Activated CD4-positive, alpha-beta memory T cell treated with anti-CD3 and anti-CD28 coated beads, Interleukin-2, amount 10 ng/mL, durations not matched to agents 7 days and 5 days (primary cell): ENCODE measurements at places on chromosomes 5 and 9.
A peak's percentile ranks its signal among the peaks of the same experiment; 100 is the strongest.

- no peak for DNase-seq
These were observed 3.2 kb upstream of the DBN1 start for GRCh38 chr5:177476531-177477233.

DNA sequence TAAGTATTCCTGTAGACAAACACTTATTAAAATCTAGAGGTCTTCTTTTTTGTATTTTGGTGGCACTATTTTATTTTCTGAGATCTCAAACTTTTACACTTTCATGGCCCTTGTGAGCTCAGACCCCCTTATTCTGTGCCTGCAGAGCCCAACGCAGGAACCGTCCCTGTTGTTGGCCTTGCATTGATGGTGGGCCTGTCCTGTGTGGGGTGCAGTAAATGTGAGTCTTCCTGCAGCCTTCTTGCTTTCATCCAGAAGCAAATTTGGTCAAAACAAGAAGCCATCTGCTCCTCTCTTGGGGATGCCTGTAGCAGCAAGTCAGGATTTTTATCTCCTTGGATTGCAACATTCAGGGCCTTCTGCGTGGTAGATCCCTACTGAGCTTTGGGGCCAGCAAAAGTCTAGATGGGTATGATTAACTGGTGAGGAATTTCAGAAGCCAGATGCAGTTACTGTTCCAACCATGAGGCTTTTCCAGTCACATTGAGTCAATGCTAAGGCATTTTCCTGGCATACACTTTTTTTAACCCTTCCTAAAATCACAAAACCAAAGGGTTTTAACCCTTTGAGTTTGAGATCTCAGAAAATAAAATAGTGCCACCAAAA is 31.7 kb downstream of the BASP1 start:
- DNase-seq: no peak

- peak; percentile 20 for DNase-seq
These were observed 15.9 kb upstream of the SYNPO start for GRCh38 chr5:150624334-150625163.

- no peak for DNase-seq
These were observed 24.8 kb upstream of the IL6ST start for GRCh38 chr5:56019306-56020272.

GRCh38 chr9:130755377-130756007 is 61.9 kb downstream of the EXOSC2 start:
- no peak for DNase-seq

GRCh38 chr9:80285326-80285725 is 713.6 kb downstream of the TLE4 start:
- no peak for DNase-seq

GRCh38 chr5:79122973-79123372 is 11.4 kb downstream of the BHMT start:
- DNase-seq: no peak

GRCh38 chr9:114880291-114880745 is 50.1 kb downstream of the TNFSF8 start:
- DNase-seq: no peak

- DNase-seq: no peak
These were observed 5.5 kb downstream of the CSNK1G3 start for GRCh38 chr5:123517476-123517875.

DNA sequence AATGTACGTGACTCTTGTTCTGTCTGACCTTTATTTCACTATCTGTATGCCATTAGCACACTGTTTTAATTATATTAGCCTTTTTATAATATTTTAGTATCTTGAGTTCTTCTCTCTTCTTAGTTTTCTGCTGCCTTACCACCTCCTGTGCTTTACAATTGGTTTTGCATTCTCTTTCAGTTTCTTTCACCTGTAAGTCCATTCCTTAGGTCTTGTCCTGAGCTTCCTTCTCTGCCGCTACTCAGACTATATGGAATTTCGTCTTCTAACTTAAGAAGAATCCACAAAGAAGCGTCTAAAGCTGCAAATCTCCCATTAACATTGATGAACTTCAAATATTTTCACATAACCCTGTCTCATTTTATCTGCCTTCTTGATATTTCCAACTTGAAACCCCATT is 642.9 kb downstream of the MAT2B start:
- DNase-seq: no peak

- no peak for DNase-seq
These were observed 85.1 kb upstream of the GRHPR start for GRCh38 chr9:37337301-37337890.

- peak; percentile 25 for DNase-seq
These were observed 1.7 kb upstream of the AGTPBP1 start for GRCh38 chr9:85743275-85744128.

GRCh38 chr9:14246951-14247350 is 67.0 kb downstream of the NFIB start:
- DNase-seq: no peak

DNA sequence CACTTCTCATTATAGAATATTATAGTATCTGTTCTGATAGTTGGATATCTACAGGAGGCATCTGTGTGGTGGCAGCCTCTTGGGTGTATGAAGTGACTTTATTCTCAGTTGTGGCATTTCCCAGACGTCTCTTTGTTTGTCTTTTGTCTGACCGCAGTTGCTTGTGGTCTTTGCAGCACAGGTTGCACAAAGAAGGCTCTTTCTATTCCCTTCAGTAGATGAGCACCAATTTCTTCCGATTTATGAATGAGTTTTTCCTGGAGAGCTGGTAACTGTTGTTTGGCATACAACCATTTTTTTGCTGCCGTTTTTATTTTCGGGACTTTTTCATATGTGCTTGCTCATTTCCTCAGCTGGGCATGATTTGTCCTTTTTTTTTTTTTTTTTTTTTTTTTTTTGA is 56.4 kb upstream of the MYO10 start:
- DNase-seq: no peak

GRCh38 chr9:121499427-121500164 is at the start of gene GGTA1:
TSS of gene GGTA1 (minus strand) at chr9:121499844. CDS start at chr9:121467922, 31,922 bp downstream.
- no peak for DNase-seq

DNA sequence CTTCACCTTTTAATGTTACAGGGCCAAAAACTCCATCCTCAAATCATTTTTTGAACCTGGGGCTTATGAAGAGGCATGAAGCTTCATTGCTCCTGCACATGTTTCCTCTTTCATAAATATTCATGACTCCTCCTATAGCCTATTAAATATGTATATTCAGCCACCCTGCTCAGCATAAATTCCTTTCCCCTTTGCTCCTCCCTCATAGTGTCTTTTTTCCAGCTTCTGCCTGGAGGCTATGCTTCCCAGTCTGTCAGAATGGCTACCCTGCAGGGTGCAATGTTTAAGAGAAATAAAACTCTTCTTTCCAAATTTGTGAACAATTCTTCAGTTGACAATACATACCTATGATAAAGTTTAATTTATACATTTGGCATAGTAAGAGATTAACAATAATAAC is 1082.9 kb upstream of the CDH18 start:
- DNase-seq: no peak

DNA sequence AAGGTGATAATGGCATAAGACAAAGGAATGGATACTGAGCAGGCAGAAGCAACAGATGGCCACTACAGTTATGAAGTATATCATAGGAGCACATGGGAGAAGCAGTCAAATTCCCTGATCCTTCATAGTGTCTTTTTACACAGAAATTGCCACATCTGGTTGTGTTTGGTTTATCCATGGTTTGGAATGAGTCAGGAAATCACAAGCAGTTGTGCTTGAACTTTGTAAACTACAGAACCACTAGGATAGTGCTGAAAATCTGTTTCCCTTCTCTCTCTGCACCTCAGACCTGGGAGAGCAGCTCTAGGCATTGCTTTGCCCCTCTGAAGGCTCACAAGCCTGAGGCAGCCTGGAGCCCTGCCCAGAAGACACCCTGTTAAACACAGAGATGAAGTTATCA is 134.0 kb downstream of the DMRT2 start:
- DNase-seq: no peak

DNA sequence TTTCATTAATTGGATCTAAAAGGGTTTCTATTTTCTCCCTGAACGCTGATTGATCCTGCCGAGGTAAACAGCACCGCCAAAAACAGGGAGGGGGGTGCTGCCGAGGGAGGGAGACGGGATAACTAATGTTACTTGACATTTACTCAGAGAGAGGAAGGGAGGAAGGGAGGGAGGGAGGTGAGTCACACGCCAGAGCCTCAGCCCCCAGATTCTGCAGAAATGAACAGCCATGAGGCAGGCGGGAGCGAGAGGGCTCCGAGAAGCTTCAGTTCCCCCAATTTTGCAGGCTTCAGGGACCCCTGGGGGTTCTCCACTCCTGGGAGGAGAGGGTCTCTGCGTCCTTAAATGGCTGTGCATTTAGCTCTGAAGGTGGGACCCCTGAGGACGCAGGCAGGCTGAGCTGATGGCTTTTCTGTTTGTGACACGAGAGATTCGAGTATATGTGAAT is 59.1 kb upstream of the IER5L start:
- DNase-seq: peak; percentile 43

DNA sequence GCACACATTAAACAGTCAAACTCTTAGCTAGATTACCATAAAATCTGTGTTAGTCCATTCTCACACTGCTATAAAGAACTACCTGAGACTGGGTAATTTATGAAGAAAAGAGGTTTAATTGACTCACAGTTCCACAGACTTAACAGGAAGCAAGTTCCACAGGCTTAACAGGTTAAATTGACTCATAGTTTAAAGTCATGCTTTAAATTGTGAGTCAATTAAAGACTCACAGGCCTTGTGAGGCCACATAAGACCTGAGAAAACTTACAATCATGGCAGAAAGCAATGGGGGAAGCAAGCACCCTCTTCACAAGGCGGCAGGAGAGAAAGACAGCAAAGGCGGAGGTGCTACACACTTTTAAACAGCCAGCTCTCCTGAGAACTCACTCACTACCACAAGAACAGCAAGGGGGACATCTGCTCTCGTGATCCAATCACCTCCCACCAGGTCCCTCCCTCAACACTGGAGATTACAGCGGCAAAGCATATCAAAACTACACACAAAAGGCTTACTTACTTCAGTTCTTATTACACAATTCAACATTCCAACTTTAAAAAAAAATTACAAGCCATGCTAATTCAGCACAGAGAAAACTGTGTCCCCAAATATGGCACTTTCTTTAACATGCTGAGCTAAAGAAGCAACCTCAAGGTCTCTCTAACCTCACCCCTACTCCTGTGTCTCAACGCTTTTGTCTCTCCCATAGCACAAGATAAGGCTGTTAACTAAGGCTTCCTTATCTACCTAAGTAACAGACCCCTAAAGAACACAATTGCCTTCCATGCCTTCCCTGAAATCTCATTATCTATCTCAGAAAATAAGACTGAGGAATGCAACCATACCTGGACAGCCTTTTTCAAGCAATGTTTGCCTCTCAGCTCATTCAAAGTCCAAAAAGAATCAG is 805.1 kb downstream of the NR2F1-AS1 start:
- no peak for DNase-seq

- DNase-seq: no peak
These were observed 101.2 kb downstream of the BNC2 start for GRCh38 chr9:16769291-16769690.

- no peak for DNase-seq
These were observed 73.8 kb downstream of the MAPKAP1 start for GRCh38 chr9:125633116-125633745.

GRCh38 chr5:68540798-68541590 is 325.4 kb downstream of the PIK3R1 start:
- DNase-seq: no peak

- no peak for DNase-seq
These were observed 3.4 kb downstream of the IL4 start for GRCh38 chr5:132677191-132677590.

DNA sequence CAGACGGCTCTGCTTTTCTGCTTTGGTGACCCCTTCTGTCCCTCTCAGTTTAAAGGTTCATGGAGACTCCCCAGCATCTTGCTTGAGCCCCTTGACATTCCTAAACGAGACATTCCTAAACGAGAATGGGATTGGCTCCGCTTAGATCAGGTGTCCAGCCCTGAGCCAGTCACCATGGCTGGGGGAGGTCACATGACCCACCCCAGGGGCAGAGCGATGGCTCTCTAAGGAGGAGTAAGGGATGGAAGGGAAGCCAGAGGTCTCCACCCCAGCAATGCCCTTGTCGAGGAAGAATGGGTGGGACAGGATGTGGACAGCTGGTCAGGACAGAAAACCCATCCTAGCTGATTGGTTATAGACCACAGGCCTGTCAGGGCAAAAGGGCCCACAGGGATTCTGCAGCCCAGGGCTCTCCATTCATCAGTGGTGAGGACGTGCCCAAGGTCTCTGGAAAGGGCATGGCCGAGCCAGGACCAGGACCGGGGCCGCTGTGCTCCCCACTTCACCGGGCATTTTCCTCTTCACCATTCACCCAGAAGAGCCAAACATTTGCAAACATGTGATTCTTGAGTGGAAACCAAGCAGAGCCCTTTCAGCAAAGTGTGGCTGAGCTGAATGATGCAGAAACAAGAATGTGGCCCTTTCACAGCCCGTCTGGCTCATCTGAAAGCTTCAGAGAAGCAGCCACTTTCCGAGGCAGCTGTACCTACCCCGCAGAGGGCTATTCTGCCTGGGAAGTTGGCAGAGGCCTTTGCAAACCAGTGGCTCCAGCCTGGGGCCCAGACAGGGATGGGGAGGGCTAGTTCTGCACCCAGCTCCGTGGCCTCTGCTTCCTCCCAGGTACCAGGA is 19.8 kb upstream of the AIF1L start:
- DNase-seq: no peak

GRCh38 chr9:4344946-4345345 is 45.1 kb upstream of the GLIS3 start:
- peak; percentile 59 for DNase-seq

DNA sequence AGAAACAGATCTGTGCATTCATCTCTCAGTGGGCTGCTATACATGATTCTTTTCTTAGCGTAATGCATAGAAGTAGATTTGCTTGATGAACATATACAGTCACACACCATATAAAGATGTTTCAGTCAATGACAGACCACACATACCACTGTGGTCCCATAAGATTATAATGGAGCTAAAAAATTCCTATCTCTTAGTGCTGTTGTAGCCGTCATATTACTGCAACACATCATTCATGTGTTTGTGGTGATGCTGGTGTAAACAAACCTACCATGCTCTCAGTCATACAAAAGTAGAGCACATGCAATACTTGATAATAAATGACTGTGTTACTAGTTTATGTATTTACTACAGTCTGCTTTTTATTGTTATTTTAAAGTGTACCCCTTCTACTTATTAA is 214.3 kb downstream of the ARHGAP26 start:
- DNase-seq: no peak

- DNase-seq: no peak
These were observed 86.9 kb downstream of the UBE2QL1 start for GRCh38 chr5:6535594-6535993.

GRCh38 chr5:167303582-167303981 is 987.9 kb upstream of the WWC1 start:
- DNase-seq: no peak

- no peak for DNase-seq
These were observed 72.4 kb upstream of the SNX2 start for GRCh38 chr5:122702524-122702875.
